ENCODE measurements at places on chromosomes 4 and X. TPM values are rescaled to one million over a fixed set of nuclear protein-coding genes. Genes with fewer than 3 reads are reported as not detected.

Gene CXCL8
- 9.0 TPM for total RNA-seq

Gene UBL4A
- 66.6 TPM for total RNA-seq

Gene FAM236D
- not detected for total RNA-seq

Gene ITGB1BP2
- total RNA-seq: 1.1 TPM

Gene CPZ
- total RNA-seq: 0.17 TPM

Gene TADA2B
- 14.9 TPM for total RNA-seq

Gene SSX4B
- total RNA-seq: not detected

Gene FAM50A
- total RNA-seq: 108 TPM

Gene MAGEE2
- total RNA-seq: not detected

Gene CT47A7
- not detected for total RNA-seq

Gene ETDA
- total RNA-seq: not detected

Gene MCTS1
- total RNA-seq: 93.4 TPM

Gene PDGFRA
- total RNA-seq: 0.47 TPM

Gene PSMD10
- total RNA-seq: 73.3 TPM

Gene TMEM31
- total RNA-seq: not detected

Gene MAOA
- 1.3 TPM for total RNA-seq

Gene PAK3
- total RNA-seq: not detected

Gene G3BP2
- total RNA-seq: 81.3 TPM

Gene COL4A5
- total RNA-seq: 11.8 TPM

Gene EMCN
- not detected for total RNA-seq

Gene ABLIM2
- 4.4 TPM for total RNA-seq

Gene DCAF4L1
- 0.19 TPM for total RNA-seq

Gene NUDT10
- 0.82 TPM for total RNA-seq

Gene EDA2R
- 12.4 TPM for total RNA-seq

Gene BLOC1S4
- 17.4 TPM for total RNA-seq

Gene SMR3B
- total RNA-seq: not detected

Gene RAB41
- total RNA-seq: not detected

Gene HAUS7
- total RNA-seq: 53.9 TPM

Gene MAGEA2B
- not detected for total RNA-seq

Gene ADH7
- total RNA-seq: not detected

Gene BTC
- 1.3 TPM for total RNA-seq

Gene APEX2
- total RNA-seq: 29.9 TPM

Gene FGF2
- 57.2 TPM for total RNA-seq

Gene TEX11
- total RNA-seq: not detected

Gene MAP9
- total RNA-seq: 4.2 TPM

Gene KCNIP4
- not detected for total RNA-seq

Gene ATP10D
- 2.5 TPM for total RNA-seq

Gene TCEANC
- total RNA-seq: 0.86 TPM

Gene NEUROG2
- not detected for total RNA-seq

All from A549 treated with Mapracorat at 1 μM for 4 hours (cell line).